WTC11 (cell line): ENCODE measurements at places on chromosomes 1 and 21.

GRCh38 chr1:80248886-80249285 lies 1242.4 kb upstream of the ADGRL4 start:
- no peaks in the 10 kb centered on the region for H3K27me3 ChIP-seq
- DNase-seq = no peak
- no peaks in the 10 kb centered on the region for H3K4me1 ChIP-seq

DNA sequence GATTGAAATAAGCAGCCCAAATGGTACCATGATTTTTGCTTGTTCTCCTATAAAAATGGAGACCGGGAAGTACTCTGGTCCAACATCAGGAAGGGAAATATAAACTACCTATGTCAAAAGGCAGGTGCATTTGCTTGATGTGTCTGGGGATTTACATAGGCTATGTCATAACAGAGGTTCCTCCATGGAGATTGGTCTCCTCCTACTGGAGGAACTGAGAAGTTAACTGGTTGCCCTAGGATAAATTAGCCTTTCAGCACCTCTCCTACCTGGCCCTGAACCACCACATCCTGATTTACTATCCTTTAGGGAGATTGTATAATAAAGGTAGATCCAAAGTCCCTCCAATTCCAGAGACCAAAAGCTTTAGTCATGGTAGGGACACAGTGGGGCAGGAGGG lies 1109.3 kb upstream of the B3GALT2 start:
- H3K27me3 ChIP-seq = peaks cover 41% of the 10 kb centered on the region
- H3K36me3 ChIP-seq = no peaks in the 10 kb centered on the region
- peaks cover 11% of the 10 kb centered on the region for H3K4me1 ChIP-seq
- no peak overlapping the region for H3K4me3 ChIP-seq

DNA sequence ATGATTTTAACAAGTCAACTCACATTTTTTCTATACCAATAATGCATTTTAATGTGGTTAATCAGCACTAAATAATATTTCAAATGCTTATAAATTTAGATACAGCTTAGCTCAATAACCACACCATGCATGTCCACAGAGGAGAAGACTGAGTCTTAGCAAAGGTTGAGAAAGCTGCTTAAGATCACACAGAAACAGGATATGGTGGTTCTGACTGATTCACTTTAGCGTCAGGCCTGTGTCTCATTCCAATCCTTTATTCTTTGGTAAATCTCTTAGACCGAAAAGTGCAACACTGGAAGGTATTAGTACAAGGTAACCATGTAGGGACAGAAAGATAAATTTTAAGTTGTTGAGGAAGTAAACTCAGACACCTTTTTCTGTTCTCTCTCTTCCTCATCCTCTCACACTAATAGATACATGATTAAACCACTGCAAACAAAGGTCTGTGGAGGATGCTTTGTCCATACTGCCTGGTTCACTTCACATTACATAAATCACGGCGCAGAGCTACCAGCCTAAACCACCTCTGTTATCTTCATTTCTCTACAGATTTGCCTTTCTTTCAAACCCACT lies 139.0 kb downstream of the DPYD start:
- H3K4me3 ChIP-seq = no peak overlapping the region
- H3K4me1 ChIP-seq = no peaks in the 10 kb centered on the region
- H3K27ac ChIP-seq = no peak overlapping the region
- no peak for DNase-seq
- no peaks in the 10 kb centered on the region for H3K36me3 ChIP-seq

DNA sequence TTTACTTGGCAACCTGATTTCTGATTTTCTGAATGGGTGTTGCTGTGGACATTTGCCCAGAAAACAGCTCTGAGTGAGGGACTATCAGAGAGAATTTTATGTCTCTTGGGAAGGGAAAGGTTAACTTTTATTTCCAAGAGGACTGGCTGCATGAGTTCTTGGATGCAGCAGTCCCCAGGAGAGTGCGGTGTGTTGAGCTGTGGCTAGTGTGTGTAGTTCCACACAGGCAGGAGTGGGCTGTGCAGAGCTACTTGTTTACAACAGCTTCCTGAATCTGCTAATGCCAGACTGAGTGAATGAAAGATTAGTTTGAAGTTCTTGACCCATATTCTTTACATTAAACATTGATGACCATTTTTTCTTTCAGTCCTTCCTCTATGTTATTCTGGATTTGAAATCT lies 41.0 kb upstream of the APOBEC4 start:
- no peak overlapping the region for H3K4me3 ChIP-seq
- DNase-seq = no peak
- no peaks in the 10 kb centered on the region for H3K36me3 ChIP-seq
- H3K27me3 ChIP-seq = no peaks in the 10 kb centered on the region
- H3K27ac ChIP-seq = no peak overlapping the region
- H3K4me1 ChIP-seq = no peaks in the 10 kb centered on the region

DNA sequence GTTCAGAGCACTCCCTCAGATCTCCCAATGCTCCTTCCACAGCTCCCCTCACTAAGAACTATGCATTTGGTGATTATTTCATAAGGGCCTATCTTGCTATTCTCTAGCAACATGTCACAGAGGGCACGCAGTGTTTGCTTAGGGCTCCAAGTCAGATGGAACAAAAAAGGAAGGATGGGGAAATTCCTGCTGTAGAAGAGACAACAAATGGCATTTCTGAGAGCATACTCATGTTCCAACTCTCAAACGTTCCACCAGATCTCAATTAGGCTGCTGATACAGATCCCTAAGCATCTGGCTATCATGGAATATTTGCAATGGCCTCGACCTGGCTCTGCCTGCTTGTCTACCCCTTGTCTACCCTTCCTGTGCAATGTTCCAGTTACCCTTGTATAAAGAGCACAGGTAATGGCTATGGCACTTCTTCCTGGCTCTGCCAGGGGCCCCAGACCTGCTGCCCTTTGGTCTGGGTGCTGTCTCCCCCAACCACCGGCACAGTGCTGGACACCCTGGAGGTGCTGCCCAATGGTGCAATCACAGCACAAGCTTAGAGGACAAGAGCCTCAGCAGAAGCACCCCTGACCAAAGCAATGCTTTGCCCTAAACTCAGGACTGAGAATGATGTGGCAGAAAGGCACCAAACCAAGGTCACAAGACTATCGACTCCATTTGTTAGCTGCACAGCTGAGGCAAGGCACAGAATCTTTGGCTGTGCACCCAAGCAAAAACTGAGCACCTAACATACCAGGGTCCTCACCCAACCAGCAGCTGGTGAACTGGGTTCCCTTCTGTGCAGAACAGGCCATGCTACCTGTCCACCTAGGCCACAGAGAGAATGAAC lies 3.6 kb downstream of the PARP1 start:
- peak overlapping the region; percentile 99 for H3K4me3 ChIP-seq
- DNase-seq = no peak
- H3K27me3 ChIP-seq = no peaks in the 10 kb centered on the region
- H3K27ac ChIP-seq = peak overlapping the region; percentile 99
- H3K4me1 ChIP-seq = peaks cover 64% of the 10 kb centered on the region
- peaks cover 35% of the 10 kb centered on the region for H3K36me3 ChIP-seq

GRCh38 chr1:62875676-62876075 lies 91.7 kb downstream of the ATG4C start:
- DNase-seq = no peak
- no peaks in the 10 kb centered on the region for H3K27me3 ChIP-seq
- H3K27ac ChIP-seq = no peak overlapping the region
- no peak overlapping the region for H3K4me3 ChIP-seq
- peaks cover 13% of the 10 kb centered on the region for H3K36me3 ChIP-seq

GRCh38 chr1:60540141-60540540 lies 466.6 kb upstream of the C1orf87 start:
- no peak for DNase-seq
- no peak overlapping the region for H3K4me3 ChIP-seq
- H3K27me3 ChIP-seq = no peaks in the 10 kb centered on the region
- H3K4me1 ChIP-seq = no peaks in the 10 kb centered on the region
- no peak overlapping the region for H3K27ac ChIP-seq

GRCh38 chr1:153389973-153390879 lies 647 bp downstream of the S100A8 start:
- no peak for DNase-seq
- H3K36me3 ChIP-seq = no peaks in the 10 kb centered on the region
- H3K27ac ChIP-seq = no peak overlapping the region
- H3K4me1 ChIP-seq = no peaks in the 10 kb centered on the region
- H3K27me3 ChIP-seq = peaks cover 4% of the 10 kb centered on the region

DNA sequence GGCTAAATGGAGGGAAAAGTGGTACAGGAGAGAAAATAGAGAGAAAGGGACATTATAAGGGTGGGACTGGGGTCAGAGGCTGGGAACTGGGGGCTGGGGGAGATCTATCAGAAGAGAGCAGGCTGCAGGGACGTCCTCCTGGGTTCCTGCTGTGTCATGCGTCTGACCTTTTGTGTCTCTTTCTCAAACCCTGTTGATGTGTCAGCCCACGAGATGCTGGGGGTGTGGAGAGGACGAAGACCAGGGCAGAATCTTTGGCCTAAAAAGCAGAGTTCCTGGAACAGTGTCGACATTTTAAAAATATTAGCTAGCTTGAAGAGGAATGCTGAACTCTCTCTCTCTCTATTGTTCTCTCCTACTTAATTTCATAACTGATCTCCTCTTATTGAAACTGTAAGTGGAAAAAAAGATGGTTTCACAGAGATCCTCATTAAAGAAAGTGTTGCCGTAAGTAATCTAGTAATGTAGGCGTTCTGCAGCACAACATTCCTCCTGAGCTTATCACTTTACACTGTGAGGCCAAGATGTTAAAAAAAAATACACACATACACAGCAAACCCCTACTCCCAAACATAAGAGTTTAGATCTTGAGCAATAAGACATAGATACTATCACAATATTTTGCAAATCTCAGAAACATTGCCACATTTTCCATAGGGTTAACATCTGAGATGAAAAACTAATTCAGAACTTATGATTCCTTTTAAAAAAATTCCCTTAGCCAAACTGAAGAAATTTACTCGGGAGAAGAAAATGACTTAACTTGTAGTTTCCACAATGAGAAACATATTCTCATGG lies 52.6 kb downstream of the RUNX1 start:
- no peak overlapping the region for H3K4me3 ChIP-seq
- no peaks in the 10 kb centered on the region for H3K36me3 ChIP-seq
- H3K27me3 ChIP-seq = no peaks in the 10 kb centered on the region

DNA sequence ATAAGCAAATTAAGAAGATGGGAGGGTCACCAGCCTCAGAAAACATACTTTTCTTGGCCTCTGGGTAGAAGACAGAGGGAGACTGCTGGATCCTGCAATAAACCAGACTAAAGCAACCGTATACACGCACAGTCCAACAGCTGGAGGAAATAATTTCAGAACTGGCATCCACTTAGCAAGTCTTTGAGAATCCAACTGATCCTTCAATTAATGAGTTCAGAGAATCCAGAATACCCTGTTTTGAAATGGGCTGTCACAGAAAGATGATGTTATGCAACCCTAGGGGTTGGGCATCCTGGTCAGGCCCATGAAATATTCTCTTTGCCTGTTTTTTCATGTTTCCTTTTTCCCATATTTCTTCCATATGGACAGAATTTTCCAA lies 134.0 kb upstream of the MAGI3 start:
- no peaks in the 10 kb centered on the region for H3K27me3 ChIP-seq
- DNase-seq = no peak
- H3K27ac ChIP-seq = peak overlapping the region; percentile 84
- peaks cover 51% of the 10 kb centered on the region for H3K4me1 ChIP-seq
- H3K36me3 ChIP-seq = no peaks in the 10 kb centered on the region
- H3K4me3 ChIP-seq = peak overlapping the region; percentile 14; the same call in 1 of the 2 replicates

GRCh38 chr1:23838401-23838866 lies 13.2 kb upstream of the HMGCL start:
- H3K4me3 ChIP-seq = peak overlapping the region; percentile 73
- H3K36me3 ChIP-seq = no peaks in the 10 kb centered on the region
- peaks cover 8% of the 10 kb centered on the region for H3K4me1 ChIP-seq

GRCh38 chr1:231628207-231628876 lies 1.8 kb downstream of the DISC1 start:
- H3K36me3 ChIP-seq = no peaks in the 10 kb centered on the region
- H3K27ac ChIP-seq = no peak overlapping the region
- peaks cover 12% of the 10 kb centered on the region for H3K4me1 ChIP-seq

GRCh38 chr1:15681349-15682292 lies 2.5 kb upstream of the PLEKHM2 start:
- DNase-seq = no peak
- no peak overlapping the region for H3K4me3 ChIP-seq

GRCh38 chr1:245045087-245045881 lies 109.5 kb upstream of the KIF26B start:
- H3K36me3 ChIP-seq = no peaks in the 10 kb centered on the region
- H3K27ac ChIP-seq = peak overlapping the region; percentile 33; the same call in 1 of the 2 replicates
- H3K27me3 ChIP-seq = no peaks in the 10 kb centered on the region
- DNase-seq = peak; percentile 17
- peaks cover 36% of the 10 kb centered on the region for H3K4me1 ChIP-seq
- H3K4me3 ChIP-seq = no peak overlapping the region

- no peaks in the 10 kb centered on the region for H3K27me3 ChIP-seq
- peaks cover 14% of the 10 kb centered on the region for H3K4me1 ChIP-seq
- no peak for DNase-seq
- no peaks in the 10 kb centered on the region for H3K36me3 ChIP-seq
- H3K4me3 ChIP-seq = no peak overlapping the region
- H3K27ac ChIP-seq = no peak overlapping the region
Measured at GRCh38 chr1:66247415-66248208, 286.3 kb upstream of the SGIP1 start.

DNA sequence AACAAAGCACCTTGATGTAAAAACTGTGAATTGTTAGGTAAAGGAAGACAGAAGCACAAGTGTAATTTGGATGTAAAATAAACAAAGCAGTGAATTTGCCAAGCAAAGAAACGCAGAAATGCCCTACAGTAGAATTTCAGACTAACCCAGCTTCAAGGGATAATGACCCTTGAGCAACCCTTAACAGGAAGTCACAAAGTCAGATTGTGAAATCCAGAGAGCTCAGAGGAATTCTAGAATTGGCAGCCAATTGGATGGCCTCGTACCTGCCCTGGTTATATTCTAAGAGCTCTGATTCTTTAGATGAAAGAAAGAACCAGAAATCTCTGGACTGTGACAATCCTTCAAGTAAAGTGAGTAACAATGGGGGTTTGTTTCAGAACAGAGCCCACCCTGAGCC lies 152.7 kb upstream of the CHRM3 start:
- no peak overlapping the region for H3K4me3 ChIP-seq
- peaks cover 36% of the 10 kb centered on the region for H3K4me1 ChIP-seq
- no peaks in the 10 kb centered on the region for H3K36me3 ChIP-seq
- H3K27me3 ChIP-seq = no peaks in the 10 kb centered on the region
- no peak for DNase-seq

- H3K4me3 ChIP-seq = peak overlapping the region; percentile 92
- peaks cover 35% of the 10 kb centered on the region for H3K4me1 ChIP-seq
- no peaks in the 10 kb centered on the region for H3K27me3 ChIP-seq
- H3K36me3 ChIP-seq = peaks cover 24% of the 10 kb centered on the region
Measured at GRCh38 chr21:39182016-39182415, 1.2 kb downstream of the PSMG1 start.

- no peak overlapping the region for H3K4me3 ChIP-seq
- no peaks in the 10 kb centered on the region for H3K4me1 ChIP-seq
- DNase-seq = no peak
- no peaks in the 10 kb centered on the region for H3K27me3 ChIP-seq
- H3K27ac ChIP-seq = no peak overlapping the region
- H3K36me3 ChIP-seq = no peaks in the 10 kb centered on the region
Measured at GRCh38 chr1:3036447-3037280, 15.4 kb downstream of the ACTRT2 start.
